ENCODE measurements at places on chromosomes 6 and 20. TPM values are rescaled to one million over a fixed set of nuclear protein-coding genes. Genes with fewer than 3 reads are reported as not detected.

Gene RBM38
- 24.8 TPM for total RNA-seq

Gene APOM
- not detected for total RNA-seq

Gene ZNF391
- 14.2 TPM for total RNA-seq

Gene RSPO3
- 14.0 TPM for total RNA-seq

- no peak for DNase-seq
Observed at GRCh38 chr20:62854121-62854520, 7.5 kb downstream of the TCFL5 start.

DNA sequence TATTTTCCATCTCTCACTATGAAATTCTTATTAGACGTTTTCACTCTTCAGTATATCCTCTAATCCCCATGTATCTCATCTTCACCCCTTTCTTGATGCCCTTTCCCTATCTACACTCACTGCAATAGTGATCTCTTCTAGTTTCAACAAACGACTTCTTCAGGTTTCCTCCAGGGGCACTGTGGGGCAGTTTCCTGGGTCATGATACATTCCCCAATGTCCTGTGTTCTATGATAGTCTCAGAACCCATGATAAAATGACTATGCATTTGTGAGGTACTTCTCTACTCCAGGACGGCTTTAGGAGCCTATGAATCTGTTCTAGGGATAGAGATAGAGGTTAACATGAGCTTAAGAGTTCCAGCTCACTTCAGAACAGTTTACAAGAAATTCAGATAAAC is 183.3 kb downstream of the FOXC1 start:
- DNase-seq = no peak

DNA sequence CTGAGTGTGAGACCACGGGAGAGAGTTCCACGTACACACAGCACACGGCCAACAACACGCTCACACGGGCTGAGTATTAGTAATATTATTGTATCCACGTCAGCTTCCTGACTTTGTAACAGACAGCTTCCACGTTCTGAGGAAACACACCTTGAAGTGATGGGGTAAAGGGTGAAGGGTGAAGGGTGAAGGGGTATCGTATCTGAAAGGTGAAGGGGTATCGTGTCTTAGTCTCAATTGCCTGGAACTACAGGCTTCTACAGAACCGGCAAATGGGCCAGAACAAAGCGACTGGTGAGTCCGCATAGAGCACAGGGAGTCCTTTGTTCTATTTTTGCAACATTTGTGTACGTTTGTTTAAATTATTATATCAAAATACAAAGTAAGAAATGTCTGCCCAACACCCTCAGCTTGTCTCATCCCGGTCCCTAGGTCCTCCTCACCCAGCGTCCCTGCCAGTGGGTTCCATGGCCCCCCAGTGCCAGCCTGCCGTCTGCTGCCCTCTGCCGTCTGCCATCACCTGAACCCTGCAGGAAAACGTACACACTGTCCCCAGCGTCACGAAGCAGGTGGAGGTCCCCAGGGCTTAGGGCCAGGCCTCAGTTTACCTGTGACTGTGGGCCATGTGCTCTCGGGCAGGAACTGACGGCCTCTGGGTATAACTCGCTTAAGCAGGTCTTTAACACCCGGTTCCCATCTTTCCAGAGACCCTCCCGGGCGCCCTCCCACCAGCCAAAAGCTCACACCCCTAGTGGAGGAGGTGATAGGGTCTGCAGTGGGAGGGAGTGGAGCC is 4.4 kb upstream of the HELZ2 start:
- no peak for DNase-seq

DNA sequence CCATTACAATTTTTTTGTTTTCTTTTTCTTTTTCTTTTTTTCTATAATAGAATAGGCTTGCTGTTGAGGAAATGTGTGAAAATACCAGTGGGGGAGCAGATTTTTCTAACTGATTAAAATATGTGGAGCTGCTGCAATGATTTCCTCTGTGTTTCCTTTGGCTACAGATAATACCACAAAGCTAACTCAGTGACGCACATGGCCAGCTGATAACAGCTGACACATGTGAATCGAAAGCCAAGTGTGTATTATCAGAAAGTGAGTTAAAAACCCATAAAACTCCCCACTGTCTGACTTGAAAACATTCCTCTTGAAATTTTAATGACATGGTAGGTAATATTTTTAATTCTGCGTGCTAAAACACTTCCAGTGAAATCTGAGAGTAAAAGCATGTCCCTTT is 70.8 kb upstream of the AHI1 start:
- DNase-seq = no peak

DNA sequence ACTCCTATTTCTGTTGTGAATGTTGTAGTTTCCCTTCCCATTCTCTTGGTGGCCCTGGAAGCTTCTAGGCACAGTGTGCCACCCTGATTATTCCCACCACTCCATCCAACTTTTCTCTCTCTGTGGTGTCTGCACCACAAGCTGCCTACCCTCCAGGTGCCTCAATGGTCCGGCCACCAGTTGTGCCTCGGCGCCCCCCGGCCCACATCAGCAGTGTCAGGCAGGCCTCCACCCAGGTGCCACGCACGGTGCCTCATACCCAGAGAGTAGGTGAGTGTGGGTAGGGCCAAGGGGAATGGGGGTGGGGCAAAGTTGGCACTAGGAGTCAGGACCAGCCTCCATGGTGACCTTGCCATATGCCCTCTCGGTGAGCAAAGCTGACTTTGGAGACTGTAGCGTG is 23.1 kb downstream of the PABPC1L start:
- DNase-seq = no peak
